ENCODE measurements at places on chromosomes 5 and 9.

DNA sequence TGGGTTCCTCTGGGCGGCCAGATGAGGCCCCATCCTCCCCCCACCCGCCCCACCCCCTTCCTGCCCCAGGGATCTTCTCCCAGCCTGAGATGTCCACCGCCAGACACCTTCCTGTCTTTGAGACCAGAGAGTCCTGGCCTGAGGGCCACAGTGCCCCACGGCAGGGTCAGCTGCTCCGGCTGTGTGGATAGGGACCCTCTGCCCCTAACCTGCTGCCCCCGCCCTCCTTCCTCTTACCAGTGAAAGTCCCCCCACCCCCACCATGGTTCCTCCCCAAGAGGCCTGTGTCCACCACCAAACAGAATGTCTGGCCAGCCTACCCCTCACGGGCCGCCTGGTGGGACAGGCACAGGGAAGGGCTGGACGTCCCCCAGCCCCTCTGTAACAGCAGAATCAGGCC lies 43.0 kb upstream of the UBAC1 start:
- no peak overlapping the region for H3K27ac ChIP-seq
- no peak for DNase-seq
- H3K27me3 ChIP-seq = no peaks in the 10 kb centered on the region

DNA sequence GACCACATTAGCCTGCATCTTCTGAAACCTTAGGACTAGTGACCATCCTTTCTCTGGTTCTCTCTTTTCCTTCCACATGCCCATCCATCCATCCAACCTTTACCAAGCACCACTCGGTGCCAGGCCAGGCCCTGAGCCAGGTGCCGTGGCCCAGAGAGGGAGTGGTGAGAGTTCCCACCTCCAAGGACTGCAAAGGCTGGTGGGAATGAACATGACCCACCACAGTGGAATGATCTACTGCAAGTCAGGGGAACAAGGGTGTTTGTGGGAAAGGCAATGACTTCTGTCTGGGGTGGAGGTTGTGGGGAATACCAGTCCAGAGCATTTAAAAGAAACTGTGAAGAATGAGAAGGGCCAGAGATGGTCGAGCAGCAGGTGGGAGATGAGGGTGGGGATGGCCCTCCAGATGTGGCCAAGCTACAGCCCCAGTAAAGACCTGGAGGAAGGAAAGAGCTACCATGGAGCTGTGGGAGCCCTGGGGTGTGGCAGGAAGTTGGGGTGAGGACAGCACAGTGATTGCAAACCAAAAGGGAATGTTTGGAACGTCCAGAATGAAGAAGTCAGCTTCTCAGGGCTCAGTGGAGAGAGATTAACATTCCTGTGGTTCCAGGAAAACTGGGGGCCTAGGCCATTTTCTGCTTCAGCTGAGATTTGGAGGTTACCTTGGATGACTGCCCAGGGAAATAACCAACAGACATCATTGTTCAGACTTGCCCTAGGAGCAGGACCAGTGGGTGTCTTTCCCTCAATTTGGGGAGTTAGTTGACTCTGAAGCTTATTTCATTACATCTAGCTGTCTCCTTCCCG lies 30.7 kb upstream of the CORO2A start:
- no peaks in the 10 kb centered on the region for H3K27me3 ChIP-seq
- H3K4me1 ChIP-seq = no peaks in the 10 kb centered on the region
- H3K36me3 ChIP-seq = peaks cover 61% of the 10 kb centered on the region

- H3K27ac ChIP-seq = no peak overlapping the region
- H3K4me1 ChIP-seq = peaks cover 95% of the 10 kb centered on the region
- no peaks in the 10 kb centered on the region for H3K36me3 ChIP-seq
- H3K27me3 ChIP-seq = no peaks in the 10 kb centered on the region
- DNase-seq = no peak
Observed at GRCh38 chr9:134369416-134370212, 43.4 kb downstream of the RXRA start.

DNA sequence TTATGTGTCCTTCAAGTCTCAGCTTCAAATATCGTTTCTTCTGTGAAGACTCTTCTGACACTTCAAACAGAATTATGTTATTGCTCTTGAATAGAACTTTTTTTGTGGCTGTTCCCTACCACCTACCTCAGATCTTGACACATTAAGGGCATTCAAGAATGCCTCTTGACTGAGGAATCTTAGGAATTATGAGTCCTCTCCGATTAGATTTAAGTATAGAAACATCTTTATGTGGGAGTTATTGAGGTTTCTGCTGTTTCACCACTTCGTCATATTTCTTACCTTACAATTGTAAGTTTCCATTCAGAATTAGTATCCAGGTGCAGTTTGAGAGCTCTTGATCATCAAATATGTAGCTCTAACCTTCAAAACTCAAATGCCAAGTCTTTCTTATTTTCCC lies 324.2 kb upstream of the NUDT12 start:
- no peaks in the 10 kb centered on the region for H3K36me3 ChIP-seq
- no peak overlapping the region for H3K27ac ChIP-seq
- H3K4me3 ChIP-seq = no peak overlapping the region
- no peaks in the 10 kb centered on the region for H3K27me3 ChIP-seq

DNA sequence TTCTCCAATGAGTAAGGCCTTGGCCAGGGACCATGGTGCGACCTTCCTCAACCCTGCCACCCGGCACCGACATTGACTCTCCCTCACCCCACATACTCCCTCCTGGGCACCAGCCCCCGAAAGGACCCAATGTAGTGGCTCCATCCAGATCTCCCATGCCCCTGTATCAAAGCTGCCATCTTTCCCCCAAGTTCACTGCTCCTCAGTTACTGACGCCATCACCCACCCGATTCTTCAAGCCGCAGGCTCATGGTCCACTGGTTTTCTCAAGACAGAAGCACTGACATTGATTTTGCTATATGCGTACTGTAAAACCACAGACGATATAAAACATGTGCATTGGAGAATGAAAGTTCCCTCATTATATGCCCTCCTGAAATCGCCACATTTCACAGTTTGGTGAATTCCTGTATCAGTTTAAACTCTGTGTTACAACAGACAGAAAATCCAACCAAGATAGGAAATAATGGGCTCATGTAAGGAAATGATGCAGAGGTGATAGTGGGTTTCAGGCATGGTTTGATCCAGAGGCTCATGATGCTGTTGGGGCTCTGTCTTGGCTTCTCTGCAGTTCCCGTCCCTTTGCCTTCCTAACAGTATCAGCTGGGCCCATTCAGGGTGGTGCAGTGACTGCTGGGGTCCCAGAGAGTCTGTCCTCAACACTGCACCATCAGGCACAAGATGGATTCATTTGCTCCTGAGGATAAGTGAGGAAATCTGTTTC lies 207.3 kb upstream of the IER5L start:
- no peak for DNase-seq
- peaks cover 19% of the 10 kb centered on the region for H3K4me1 ChIP-seq
- no peaks in the 10 kb centered on the region for H3K36me3 ChIP-seq
- no peaks in the 10 kb centered on the region for H3K27me3 ChIP-seq
- peak overlapping the region; percentile 91 for H3K27ac ChIP-seq
